ENCODE measurements at places on chromosomes 2 and 18.
A peak's percentile ranks its signal among the peaks of the same experiment; 100 is the strongest.

GRCh38 chr2:94986392-94986963, 39.0 kb upstream of the MAL start:
- peak; percentile 17 for DNase-seq

DNA sequence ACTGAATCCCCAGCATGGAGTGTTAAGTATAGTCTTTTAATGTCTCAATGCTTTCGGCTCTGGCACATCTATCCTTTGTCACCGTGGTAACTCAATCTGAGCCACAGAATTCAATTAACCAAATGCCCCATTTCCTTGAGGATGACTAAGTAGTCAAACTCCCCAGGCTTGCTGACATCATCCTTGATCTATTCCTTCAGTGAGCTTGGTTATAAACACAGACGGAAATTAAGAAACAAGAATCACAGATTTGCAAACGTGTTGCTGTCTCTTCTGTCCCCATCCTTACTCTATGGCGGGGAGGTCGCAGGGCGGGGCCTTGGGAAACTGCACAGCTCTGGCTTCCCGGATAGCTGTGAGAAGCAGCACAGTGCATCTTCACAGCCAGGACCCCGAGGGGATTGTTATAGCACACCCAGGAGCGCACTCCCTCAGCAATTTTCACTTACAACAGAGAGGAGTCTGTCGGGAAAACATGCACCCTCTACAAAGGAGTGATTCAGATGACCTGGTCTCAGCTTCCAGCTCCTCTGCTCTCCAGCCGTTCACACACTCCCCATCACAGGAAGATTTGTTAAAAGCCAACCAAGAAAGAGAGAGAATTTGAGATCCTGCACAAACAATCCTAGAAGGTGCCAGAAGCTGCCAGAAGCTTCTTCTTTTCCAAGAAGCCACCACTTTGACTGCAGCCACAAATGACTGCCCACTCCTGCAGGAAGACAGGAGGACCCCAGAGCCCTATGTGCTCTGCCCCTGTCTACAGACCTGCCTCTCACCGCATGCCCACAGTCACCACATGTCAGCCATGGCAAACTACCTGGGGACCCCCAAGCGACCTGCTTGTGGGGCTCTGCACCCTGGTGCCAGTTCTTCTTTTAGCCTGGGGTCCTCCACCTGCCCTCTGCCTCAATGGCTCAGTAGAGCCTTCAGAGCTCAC, 44.9 kb upstream of the YWHAQ start:
- DNase-seq, result no peak

GRCh38 chr2:36951574-36951973, 14.8 kb downstream of the STRN start:
- DNase-seq, result no peak

- DNase-seq, result no peak
Measured at GRCh38 chr2:134234535-134234934, 19.3 kb upstream of the MGAT5 start.

DNA sequence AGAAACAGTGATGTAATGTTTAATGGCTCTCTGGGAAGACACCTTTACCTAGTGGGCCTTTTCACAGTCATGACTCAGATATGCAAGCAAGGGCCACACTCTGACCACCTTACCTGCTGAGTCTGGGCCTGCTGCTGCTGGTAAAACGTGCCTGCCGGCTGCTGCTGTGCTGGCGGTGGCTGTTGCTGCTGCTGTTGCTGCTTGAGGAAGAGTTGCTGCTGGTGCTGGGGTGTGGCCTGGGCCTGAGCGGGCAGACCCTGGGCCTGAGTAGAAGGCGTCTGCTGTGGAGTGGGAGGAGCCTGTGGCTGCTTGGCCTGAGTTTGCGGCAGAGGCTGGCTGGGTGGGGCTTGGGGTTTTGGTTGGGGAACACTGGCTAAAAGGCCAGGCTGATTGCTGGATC, 81.6 kb upstream of the NFU1 start:
- DNase-seq, result no peak

DNA sequence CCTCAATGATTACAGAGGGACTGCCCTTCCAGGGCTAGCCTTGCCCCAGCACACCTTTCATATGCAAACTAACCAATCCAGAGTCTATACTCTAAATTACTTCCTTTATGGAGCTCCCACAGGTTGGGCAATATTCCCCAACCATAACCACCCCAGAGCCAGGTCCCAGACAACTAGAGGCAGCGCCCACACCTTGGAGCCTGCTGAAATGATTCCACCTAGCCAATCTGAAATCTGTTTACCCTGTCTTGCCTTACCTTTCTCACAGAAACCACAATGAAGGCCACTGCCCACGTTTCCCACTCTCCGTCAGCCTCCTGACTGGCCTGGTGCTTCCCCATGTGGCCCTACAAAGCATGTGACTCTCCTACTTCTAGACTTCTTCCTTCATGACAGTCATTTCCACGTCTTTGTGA, 62.0 kb downstream of the REEP1 start:
- DNase-seq, result no peak

- DNase-seq, result no peak
Measured at GRCh38 chr2:240462073-240462706, 26.7 kb downstream of the GPC1 start.

GRCh38 chr2:160299540-160299939, 99.5 kb upstream of the ITGB6 start:
- no peak for DNase-seq

DNA sequence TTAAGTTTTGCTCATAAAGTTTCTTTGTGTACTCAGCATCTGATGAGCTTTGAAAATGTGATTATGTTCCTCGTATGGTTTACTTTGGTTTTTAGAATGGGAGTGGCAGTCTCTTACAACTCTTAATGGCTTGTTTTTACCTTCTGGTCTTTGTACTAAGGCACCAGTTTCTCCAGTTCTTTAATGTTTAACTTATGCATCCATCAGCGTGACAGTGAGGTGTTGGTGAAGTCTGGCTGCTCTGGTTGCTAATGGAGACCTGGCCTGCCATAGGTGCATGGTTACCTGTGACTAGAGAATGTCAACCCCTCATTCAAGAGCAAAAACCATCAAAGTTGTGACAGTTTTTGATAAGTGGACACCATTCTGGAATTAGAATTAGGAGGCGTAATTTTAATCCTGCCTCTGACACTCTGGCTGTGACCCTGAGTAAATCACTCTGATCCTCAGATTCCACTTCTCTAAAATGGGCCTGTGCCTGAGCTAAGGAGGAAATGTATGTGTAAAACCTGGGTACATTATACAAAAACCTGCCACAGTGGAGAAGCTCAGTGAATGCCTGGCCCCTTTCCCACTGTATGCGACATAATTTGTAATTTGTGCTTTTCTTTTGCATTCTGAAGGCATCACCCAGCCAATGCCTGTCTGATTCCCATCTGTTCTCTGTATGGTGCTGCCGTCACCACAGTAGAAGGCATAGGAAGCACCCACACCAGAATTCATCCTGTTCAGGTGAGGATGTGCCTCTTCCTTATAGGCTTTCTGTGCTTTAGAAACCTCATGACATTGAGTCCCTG, 11.2 kb downstream of the AOX1 start:
- DNase-seq, result no peak

DNA sequence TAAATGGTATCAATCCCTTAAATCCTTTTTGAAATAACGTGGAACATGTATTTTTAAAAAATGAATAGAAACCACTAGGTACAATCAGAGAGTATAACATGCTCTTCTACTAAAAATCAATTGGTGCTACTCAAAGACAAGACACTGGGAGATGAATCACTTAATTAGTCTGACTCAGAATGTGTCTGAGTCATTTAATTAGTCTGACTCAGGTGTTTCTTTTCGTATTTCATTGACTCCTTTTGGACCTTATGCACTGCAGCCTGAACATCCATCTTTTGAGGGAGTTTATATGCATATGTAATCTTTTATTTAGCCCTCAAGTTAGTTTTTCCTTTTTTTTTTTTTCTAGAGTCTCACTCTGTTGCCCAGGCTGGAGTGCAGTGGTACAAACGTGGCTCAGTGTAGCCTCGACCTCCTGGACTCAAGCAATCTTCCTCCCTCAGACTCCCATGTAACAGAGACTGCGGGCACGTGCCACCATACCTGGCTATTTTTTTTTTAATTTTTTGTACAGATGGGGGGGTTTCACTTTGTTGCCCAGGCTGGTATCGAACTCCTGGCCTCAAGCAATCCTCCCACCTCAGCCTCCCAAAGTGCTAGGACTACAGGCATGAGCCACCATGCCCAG, 26.5 kb downstream of the PPP4R3B start:
- DNase-seq, result peak; percentile 65

- DNase-seq, result no peak
Measured at GRCh38 chr2:222769941-222770340, 90.9 kb upstream of the ACSL3 start.

- no peak for DNase-seq
Measured at GRCh38 chr2:52390651-52391050, 1358.7 kb upstream of the NRXN1 start.
